Stimulated activated CD8-positive, alpha-beta memory T cell treated with anti-CD3 and anti-CD28 coated beads, Interleukin-4, amount 100 ng/mL, for 4 hours (primary cell): ENCODE measurements at places on chromosomes 2 and 18.

- no peak for DNase-seq
Measured at GRCh38 chr18:50679656-50680055, 119.8 kb downstream of the MAPK4 start.

DNA sequence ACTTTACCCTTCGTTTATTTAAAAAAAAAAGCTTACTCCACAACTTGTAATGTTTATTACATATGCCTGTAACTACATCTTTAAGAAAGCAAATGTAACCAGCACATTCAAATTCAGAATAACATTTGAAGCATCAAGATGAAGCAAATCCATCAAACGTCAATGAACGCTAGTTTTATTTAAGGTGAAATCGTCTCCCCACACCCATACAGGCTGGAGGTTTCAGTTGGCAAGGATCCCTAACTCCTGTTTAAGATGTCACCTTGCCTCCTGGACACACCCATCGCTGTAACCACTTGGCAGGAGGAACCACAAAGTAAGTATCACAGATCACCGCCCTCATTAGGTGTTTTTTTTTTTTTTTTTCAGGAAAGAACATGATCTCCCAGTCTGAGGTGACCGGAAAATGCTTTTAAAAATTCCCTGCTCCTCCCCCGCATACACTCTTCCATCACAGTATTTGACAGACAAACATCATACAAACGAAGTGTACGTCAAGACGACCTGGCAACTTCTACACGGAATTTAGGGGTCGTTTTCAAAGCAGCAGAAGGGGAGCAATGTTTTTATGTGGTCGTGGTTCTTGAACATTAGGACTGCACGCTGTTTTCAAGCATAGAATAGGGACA is 19.7 kb upstream of the STPG4 start:
- no peak for DNase-seq

DNA sequence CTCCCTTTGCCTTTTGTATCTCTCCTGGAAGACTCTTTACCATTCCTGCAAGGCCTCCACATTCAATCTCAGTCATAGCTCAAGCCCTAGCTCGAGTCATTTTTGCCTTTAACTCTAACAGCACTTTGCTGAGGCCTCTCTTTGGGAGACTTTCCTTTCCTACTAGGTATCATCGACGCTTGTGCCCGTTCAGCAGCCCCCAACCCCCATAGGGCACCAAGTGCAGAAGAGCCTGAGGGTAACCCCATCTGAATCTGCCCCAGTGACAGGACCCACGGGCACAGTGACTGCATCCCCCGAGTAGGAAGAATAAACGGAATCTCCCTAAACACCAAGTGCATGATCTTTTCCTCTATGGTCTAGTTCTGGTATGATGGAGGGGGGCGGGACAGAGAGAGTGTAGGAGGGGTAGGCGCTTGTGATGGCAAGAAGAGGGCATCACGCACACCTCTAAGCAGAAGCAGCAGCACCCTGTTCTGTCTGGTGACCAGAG is 66.3 kb downstream of the UXS1 start:
- DNase-seq: no peak

DNA sequence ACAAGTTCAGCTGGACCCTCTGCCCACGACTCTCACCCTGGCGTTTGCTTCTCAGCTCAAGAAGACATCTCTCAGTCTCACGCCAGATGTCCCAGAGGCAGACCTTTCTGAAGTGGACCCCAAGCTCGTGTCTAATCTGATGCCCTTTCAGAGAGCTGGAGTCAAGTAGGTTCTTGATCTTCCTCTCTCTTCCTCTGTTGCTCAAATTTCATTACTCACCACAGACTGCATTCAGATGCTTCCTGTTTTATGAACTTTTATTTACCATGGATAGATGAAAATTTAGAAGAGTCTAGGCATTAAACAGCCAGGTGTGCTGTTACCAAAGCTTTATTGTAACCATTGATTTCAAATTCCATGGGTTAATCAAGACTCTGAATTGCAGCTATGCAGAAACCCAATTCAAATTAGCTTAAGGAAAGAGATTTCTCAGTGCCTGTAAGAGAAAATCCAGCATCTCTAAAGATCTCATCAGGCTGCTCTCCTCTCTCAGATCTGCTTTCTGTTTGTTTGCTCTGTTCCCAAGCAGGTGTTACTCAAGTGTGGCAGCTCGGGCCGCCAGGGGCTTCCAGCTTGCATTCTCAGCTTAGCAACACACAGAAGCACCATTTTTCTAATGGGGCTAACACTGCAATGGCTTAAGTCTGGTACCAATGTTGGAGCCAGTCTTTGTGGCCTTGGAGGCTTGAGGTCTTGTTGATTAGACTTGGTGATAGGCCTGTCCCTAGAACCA is 16.5 kb downstream of the SMARCAL1 start:
- DNase-seq: no peak

GRCh38 chr2:203783496-203784203 is 77.2 kb downstream of the CD28 start:
- DNase-seq: no peak

DNA sequence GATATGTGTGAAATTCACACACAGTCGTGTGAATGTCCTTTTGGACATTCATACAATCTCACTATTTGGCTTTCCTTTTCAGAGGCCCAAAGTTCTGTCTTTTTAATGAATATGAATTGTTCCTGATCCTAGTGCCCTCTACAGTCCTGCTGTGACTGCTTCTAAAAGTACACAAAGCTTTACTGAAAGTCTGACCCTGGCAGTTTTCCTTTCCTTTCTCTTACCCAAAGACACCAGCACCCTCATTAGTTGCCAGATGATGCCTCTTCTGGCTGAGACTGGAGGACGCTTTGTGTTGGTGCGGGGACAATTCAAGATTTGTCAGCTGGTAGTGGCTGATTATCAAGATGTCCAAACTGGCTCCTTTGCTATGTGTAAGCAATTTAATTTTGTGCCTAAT is 81.8 kb upstream of the CDCA7 start:
- DNase-seq: no peak

DNA sequence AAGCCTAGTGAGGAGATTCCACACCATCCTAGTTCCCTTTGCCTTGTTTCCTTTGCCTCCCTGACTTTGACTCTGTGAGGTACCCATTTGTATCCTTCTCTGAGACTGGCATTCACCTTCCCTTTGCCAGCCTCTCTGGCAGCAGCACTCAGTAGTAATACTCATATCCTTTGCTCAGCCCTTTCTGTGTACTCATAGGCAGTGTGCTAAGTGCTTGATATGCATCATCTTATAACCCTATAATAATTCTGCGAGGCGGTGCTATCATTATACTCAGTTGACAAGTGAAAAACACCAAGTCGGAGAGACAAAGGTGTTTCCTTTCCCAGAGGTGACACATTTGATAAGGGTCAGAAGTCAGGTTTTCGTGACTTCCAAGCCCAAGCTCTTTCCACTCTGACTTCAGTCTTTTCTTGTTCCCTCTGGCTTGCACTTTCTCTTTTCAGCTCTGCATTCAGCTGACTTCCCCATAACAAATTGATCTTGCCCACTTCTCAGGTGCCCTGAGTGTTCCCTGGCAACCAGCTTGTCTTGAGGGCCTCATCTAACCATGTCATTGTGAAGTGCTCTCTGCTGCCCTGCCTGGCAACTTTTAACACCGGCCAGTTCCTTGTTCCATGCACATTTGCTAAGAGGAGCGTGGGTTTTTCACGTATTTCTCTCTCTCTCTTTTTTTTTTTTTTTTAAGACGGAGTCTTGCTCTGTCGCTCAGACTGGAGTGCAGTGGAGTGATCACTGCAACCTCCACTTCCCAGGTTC is 94.5 kb upstream of the UPP2 start:
- no peak for DNase-seq

DNA sequence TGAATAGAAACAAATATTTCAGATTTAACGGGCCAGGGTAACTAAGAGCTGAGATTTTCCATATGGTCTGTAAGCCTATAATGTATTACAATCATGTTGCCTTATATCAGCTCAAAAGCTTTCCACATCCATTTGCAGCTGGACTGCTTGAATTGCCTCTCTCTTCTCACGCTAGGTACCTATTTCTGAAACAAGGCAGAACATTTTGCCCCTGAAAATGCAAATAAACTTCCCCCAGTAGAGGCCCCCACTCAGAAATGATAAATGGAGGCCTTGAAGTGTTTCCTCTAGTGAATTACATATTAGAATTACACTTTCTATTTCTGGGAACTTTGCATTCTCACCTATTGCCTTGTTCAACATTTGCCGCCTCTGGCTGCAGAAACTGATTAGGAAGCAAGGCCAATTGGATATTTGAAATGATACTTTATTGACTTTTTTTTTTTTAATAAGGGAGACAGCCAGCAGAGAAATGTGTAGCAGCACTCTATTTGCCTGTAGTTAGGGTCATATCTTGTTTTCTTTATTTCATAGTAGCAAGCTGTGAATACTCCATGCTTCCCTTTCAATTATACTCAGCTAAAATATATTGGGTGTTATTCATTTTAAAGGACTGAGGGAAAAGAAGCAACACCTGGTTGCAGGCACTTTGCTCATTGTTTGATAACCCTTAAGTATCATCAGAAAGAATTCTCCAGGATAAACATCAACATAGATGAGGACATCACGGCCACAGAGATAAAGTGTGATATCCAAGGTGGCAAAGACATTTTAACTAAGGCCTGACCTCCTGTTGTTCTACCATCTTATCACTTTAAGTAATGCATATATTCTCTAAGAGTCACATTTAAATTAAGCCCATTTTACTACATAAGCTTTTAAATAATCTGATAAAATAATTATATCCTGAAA is 505.5 kb downstream of the LRRTM4 start:
- no peak for DNase-seq

DNA sequence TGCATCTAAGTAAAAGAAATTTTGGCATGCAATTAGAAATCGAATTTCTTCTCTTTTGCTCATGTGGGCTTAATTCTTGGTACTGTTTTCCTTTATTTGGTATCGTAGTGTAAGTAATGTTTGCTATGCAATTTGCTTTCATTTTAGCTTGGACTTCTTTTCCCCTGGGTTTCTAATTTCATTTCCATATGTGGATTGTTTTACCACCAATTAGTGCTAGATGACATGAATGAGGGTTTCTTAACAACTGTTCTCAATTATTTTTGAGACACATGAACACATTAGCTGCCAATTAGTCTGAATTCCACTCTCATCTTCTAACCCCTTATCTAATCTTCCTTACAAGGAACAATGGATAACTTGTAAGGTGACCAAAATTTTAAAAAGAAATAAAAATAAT is 1047.2 kb upstream of the PIK3C3 start:
- no peak for DNase-seq

DNA sequence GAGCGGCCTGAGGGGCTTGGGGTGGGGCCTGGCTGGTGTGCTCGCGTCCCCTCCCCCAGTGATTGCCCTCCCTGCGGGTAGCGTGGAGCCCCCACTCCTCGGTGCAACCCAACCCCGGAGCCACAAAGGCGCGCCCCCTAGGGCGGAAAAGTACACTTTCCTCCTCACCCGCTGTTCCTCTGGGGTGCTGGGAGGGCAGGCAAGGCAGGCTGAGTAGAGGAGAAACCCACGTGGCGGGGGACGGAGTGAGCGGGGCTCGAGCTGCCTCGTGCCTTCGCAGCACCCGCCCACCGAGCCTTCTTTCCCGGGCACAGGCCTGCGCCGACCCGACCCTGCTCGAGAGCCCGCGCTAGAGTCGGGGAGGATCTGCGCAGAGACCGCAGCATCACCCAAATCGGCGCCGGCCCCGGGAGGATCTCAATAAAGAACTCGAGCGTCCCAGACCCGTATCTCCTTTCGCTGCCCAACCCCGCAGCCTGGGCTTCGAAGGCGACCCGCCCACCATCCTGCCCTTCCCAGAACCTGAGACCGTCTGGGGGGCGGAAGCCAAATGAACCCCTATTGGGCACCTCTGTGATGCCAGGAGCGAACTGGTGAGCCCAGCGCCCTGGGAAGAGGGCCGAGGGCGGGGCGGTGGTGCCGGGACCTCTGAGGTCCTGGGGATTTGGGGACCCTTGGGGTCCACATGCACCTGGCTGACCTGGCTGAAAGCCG is 1.5 kb downstream of the UCN start:
- peak; percentile 14 for DNase-seq

GRCh38 chr18:68147728-68148127 is 567.2 kb downstream of the TMX3 start:
- no peak for DNase-seq

- DNase-seq: no peak
Measured at GRCh38 chr18:11497585-11497984, 111.8 kb upstream of the SLC35G4 start.

DNA sequence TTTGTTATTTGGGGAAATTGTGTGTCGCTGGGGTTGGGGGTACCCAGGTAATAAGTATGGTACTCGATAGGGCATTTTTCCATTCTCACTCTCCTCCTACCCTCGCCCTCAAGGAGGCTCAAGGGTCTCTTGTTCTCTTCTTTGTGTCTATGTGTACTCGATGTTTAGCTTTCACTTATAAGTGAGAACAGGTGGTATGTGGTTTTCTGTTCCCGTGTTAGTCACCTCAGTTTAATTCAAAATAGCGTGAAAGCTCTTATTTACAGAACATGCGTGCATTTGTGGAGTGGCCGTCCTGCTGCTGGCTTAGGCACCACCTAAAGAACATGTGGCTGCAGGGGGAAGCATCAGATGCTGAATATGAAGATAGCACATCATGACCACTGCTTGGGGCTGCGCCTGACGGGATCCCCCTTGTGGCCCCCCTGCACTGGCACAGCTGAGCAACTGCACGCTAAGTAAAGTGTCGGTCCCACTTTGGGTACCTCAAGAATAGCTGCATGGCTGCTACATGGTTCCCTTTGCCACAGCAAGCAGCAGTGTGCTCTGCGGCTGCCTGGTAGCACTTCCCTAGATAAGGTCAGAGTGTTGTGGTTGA is 569.0 kb downstream of the DCDC2C start:
- no peak for DNase-seq

GRCh38 chr18:9334973-9335696 is 562 bp downstream of the TWSG1 start:
- DNase-seq: peak; percentile 0

- no peak for DNase-seq
Measured at GRCh38 chr2:113873867-113874266, 16.0 kb upstream of the ACTR3 start.

DNA sequence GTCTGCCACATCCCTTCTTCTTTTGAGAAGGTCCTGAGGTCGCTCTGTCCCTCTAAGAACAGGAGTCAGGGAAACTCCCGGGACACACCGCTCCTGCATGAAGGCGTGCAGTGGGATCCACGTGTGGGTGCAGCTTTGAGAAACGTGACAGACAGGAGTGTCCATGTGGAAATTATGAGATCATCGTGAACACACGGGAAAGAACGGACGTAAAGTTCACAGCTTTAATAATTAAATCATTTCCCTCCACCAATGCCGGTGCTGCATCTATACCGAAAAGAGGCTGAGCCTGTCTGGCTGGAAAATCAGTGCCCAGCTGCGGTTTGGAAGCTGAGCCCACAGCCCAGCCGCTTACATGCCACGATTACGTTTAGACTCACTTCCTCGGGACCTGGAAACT is 372.4 kb upstream of the SALL3 start:
- DNase-seq: no peak

DNA sequence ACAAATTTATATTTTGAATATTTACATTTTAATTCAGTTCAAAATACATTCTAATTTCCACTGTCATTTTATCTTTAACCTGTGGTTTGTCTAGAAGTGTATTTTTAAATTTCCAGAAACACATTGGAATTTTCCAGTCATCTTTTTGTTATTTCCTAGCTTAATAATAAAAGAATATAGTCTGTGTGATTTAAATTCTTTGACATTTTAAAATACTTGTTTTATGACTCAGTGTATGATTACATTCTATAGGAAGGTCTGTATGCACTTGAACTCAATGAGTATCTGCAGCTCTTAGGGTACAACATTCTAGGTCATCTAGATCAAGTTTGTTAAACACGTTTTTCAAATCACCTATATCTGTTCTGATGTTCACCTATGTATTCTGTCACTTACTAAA is 88.3 kb upstream of the MBOAT2 start:
- DNase-seq: no peak

- no peak for DNase-seq
Measured at GRCh38 chr18:79508565-79509535, 113.1 kb downstream of the NFATC1 start.
